ENCODE measurements at places on chromosomes 2 and 18.
A peak's percentile ranks its signal among the peaks of the same experiment; 100 is the strongest.

DNA sequence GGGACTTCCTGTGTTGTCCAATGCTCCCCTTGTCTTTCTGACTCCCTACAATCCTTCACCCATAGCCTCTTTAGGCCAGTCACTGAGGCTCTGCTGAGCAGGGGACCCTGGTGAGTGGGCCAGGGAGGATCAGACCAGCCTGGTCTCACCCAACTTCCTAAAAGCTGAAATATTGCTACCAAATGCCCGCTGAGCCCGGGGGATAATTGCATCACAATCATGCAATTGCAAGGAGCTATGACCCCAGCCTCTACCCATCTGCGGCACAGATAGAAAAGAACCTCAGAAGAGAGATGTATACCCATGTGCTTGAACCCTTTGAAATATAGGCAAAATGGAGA, 3.7 kb upstream of the SP100 start:
- DNase-seq: no peak

DNA sequence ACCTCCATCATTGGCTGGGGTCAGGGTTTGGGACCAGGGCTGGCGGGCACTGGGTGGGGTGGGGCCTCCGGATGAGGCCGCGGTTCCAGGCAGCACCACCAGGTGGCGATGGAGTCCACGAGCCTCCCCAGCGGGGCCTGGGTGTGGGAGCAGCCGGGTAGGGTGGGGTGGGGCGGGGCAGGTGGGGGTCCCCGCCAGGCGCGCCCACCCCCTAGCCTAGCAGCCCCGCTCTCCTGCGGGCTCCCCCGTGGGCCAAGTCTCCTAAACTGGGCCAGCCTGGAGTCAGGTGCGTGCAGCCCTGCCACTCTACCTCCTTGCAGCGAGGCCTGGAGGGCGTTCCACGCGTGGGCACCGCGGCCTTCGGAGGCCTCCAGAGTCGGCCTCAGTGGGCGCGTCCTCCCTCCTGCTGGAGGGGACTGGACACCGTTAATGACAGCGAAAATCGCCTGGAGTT, 187.5 kb downstream of the TWIST2 start:
- peak; percentile 51 for DNase-seq

DNA sequence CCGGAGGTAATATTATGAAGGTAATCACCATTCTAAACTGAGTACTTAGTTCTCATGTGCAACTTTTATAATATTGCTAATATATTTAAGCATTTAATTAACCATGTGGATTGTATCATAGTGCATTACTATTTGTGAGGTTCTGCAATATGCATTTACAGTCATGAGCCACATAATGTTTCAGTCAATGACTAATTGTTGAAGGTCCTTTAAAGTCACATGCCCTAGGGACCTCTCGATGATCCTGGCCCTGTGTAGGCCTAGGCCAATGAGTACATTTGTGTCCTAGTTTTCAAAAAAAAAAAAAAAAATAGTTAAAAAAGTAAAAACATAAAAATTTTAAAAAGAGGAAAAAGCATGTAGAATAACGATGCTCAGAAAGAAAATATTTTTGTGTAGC, 298.0 kb downstream of the DSEL start:
- no peak for DNase-seq

DNA sequence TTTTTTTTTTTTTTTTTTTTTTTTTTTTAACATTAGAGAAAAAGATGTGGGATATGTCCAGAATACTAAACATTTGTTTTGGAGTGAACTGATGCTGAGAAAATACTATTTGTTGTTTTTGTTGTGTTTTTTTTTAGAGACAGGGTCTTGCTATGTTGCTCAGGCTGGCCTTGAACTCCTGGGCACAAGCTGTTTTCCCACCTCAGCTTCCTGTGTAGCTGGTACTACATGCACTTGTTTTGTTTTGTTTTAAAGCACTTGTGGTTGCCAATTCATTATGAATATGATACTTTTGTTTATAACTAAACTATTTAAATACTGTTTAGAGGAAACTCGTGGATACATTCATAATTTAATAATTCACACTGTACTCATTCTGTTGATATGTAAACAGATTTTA, 33.4 kb upstream of the DYSF start:
- no peak for DNase-seq

GRCh38 chr2:54724560-54725342, 1.3 kb downstream of the EML6 start:
- DNase-seq: no peak

GRCh38 chr2:66982766-66983165, 414.4 kb upstream of the ETAA1 start:
- DNase-seq: no peak

GRCh38 chr18:46051731-46052461, 20.2 kb downstream of the PSTPIP2 start:
- DNase-seq: no peak

GRCh38 chr2:195477996-195478382, 179.0 kb upstream of the SLC39A10 start:
- DNase-seq: no peak
